Activated CD8-positive, alpha-beta memory T cell treated with anti-CD3 and anti-CD28 coated beads, Interleukin-2, amount 10 ng/mL, durations not matched to agents 7 days and 5 days (primary cell): ENCODE measurements at places on chromosomes 5 and 9. TPM values are rescaled to one million over a fixed set of nuclear protein-coding genes. Genes with fewer than 3 reads are reported as not detected.

PCDHA9 gene
- not detected for total RNA-seq

CNTFR gene
- not detected for total RNA-seq

FAM221B gene
- not detected for total RNA-seq

OR1J2 gene
- total RNA-seq: not detected

SPATA6L gene
- total RNA-seq: 0.56 TPM

DNA sequence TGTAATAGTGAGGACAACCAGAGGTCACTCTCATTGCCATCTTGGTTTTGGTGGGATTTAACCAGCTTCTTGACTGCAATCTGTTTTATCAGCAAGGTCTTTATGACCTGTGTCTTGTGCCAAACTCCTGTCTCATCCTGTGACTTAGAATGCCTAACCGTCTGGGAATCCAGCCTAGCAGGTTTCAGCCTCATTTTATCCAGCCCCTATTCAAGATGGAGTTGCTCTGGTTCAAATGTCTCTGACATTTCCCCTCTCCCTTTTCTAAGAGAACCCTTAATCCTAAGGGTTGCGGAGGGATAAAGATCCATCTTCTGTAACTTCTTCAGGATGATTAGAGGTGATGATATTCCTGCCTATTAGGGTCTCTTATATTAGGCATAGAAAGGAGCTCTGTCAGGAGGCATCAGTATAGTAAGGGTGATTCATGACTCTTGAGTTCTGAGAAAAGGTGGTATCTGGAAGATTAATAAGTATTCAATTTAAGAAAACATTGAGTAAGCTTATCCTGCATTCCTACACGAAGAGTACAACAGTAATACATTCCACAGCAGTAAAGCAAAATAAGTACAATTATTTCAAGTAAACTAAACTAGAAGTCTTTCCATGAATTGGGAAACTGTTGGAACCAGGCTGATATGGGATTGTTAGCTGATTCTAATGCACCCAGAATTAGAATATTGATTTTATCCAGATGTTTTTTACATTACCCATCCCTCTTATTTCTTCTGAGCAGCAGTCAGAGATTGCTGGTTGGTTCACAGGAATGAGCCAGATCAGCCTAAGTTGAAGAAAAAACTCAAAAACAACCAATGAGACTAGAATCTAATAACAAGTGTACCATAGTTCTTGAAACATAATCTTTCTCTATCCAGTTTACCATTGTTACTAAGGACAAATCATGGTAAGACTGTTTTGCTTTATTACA lies 39.9 kb downstream of the SHC3 start:
- no peak for DNase-seq

DNA sequence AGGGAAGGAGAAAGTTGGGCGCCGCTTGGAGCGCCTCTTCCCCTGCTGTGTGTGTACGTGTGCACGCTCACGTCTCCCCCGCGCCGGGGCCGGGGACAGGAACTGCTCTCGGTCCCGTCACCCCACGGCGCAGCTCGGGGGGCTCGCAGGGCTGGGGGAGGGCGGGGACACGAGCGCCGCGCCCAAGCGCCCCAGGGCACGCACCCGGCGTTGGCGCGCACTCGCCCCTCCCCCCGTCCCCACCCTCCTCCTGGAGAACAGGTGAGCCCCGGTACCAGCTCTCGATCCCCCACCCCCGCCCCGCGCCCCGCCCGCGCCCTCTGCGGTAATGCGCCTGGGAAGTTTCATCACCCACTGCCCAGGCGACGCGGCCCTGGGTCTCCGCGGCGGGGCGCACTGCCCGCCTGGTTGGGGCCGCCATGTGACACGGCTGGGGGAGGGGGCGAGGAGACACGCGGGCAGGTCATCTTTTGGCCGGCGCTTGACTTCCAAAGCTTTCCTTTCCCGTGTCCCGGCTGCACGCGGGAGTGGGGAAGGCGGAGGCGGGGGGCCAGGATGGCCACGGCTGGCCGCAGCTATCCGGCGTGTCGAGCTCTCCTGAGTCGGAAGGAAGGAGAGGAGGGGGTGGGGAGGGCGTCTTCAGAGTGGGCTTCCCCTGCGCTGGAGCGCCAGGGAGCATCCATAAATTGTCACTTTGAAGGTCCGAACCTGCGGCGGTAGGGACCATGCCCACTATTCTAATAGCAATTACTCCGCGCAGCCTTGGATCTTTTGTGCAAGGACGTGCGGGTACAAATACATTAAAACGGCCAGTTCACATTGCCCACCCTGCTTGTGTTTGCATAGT lies 1.5 kb upstream of the STC2 start:
- peak; percentile 78 for DNase-seq

DNA sequence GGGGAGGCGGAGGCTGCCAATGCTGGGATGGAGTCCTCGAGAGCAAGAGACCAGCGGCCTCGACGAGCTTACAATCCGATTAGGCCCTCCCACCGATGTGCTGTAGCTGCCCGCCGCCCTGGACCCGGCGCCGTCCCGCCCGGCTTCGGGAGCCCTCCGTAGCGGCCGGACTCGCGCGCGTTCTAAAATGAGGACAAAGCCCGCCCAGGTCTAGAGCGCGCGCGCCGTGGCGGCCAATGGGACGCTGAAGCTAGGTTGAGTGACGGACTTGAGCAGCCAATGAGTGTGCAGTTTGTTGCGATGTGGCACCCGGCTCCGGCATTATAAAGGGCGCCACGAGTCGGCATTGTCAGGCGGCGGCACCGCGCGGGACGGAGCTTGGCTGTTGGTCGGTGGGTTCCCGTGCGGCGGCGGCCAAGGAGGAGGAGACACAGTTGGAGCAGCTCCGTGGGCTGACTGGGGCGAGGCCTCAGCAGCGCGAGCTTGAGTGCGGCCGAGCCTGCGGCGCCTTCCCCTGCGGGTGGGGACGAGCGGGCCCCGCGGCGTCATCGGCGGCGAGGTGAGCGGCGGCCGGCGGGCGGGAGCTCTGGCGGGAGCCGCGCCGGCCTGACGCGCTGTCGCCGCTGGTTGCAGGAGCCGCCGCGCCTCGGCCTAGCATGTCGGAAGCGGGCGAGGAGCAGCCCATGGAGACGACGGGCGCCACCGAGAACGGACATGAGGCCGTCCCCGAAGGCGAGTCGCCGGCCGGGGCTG lies at the start of gene HNRNPAB:
Gene HNRNPAB (plus strand): TSS at position 352 of the 753 bp plus-strand sequence. CDS start 305 bp downstream, at position 657.
- DNase-seq: peak; percentile 96

DNA sequence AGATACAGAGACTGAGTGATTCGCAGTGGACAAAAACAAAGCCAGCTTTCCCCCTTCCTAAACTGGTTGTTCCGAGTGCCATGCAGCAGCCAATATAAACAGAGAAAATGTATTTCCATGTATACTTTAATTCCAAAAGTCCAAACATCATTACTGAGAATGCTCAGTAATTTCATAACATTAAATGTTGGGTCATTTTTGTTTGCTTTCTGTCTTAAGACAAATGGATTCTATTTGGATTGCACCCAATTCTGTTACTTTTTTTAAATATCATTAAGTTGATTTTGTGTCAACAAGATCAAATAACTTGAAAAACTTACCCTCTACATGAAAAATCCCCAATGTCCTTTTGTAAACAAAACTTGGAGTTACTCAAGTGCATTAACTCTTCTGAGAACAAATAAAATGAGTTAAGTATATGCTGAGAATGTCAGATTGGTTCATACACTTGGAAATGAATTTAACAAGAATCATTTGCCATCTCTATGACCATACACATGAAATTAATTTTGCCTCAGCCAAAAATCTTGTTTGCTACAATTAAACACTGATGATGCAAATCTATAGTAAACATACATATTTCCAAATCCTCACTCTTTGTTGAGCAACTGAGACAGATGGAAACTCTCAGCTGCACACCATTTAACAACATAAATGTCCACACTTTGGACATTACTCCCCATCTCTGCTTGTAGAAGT lies 19.4 kb downstream of the LURAP1L start:
- DNase-seq: no peak

DNA sequence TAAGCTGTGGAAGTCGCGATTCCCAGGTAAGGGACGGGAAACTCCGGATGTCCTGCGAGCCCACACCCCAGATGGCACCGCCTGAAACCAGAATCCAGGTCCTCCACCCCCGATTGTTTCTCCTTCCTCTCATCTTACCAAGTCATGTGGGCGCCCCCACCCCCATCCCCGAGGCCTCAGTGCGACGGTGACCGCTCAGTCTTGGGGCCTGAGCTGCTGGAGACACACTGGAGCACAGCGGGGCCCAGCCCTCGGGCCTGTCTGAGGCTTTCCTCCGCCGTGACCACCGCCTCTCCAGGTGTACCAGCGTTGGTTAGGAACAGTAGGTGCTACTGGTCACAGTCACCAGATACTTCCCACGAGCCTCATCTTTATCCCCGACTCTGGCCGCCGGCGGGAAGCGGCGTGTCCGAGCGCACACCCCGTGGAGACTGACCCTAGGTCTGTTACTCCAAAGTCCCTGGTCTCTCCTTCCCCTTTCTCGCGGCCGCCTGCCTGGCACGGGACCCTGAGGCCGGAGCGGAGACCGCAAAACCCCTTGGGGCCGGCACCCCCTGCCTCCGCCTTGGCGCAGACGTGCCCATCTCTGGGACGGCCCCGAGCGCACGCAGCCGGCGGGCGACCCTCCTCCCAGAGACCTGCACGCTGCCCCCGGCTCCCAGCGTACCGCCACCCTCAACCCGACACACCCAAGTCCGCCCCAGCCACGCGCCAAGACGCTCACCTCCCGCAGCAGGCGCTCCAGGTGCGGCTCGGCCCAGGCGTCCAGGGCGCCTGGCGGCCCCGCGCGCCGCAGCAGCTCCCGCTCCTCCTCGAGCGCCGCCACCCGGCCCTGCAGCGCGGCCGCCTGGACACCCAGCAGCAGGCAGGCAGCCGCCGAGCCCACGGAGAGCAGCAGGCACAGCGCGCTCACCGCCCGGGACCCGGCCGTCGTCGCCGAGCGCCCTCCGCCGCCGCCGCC lies 733 bp downstream of the COL23A1 start:
- DNase-seq: no peak

- no peak for DNase-seq
These were observed at the start of gene CTXN3 for GRCh38 chr5:127649018-127649439. Gene CTXN3, plus strand, starts transcription at chr5:127649082. Its CDS starts 8,440 bp downstream, at chr5:127657522.

- DNase-seq: no peak
These were observed 12.1 kb downstream of the TGFBI start for GRCh38 chr5:136040746-136041415.

DNA sequence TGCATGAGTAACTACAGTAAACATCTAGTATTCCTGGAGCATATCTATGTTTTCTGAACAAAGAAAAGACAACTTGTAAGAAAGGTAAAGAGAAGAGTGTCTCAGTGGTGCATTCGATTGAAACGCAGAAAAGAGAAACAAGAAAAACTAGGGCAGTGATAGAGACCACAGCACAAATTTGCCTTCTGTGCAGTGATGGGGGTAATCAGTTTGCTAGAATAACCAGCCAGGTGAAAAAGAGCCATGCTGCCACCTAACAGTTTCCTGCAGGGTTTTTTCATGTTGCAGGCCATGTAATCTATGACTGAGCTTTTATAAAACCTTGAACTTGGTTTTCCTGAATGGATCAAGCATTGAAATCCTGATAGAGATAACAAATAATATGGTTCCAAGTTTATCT lies 198.4 kb upstream of the MEF2C start:
- no peak for DNase-seq

DNA sequence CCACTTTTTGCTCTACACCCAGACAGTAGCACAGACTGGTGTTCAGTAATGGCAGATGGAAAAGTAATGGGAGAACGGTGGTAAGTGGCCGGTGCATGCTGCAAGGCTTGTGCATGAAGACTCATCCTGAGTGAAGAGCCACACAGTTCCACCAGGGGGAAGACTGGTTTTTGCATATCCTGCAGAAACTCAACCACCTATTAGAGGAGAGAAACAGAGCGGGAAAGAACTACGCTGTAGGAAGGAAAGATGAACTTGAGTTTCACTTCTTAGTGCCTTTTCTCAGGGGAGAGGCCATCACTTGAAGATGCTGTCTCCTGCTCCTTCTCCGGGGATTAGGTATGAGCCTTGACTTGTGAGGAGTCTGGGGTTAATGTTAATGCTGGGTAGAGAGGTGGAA lies 9.4 kb upstream of the PRSS3 start:
- DNase-seq: no peak

DNA sequence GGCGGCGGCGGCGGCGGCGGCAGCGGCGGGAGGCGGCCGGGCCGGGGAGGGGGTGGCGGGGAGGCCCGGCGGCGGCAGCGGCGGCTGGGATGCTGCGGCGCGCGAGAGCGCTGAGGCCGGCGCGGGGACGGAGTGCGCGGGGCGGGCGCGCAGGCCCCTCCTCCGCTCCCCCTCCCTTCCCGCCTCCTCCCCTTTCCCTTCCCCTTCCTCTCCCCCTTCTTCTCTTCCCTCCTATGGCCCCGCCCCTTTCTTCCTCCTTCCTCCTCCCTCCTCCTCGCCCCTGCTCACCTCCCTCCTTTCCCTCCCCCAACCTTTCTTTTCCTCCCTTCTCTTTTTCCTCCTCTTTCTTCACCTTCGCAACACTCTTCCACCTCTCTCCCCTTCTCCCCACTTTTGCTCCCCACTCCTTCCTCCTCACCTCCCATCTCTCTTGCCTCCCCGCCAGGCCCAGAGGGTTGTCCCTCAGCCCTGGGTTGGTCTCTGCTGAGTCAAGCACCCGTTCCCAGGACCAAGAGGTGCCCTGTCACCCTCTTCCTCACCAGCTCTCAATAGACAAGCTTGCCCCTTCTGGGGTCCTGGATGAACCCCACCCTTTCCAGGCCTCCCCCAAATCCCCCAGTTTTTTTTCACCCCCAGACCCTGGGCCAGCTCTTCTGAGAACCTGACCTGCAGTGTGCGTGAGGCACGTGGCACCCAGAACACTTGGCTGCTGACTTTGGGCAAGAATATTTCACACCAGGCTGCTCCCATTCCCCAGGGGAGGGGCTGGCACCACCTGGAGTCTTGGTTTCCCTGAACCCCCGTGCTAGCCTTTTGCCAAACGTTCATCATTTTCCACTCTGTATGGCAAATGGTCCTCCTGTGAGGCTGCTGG lies at the start of gene SEMA4D:
Gene SEMA4D (minus strand): TSS at position 136 of the 874 bp plus-strand sequence. CDS start 92,657 bp downstream, outside the sequence.
- DNase-seq: peak; percentile 80
